ENCODE measurements at places on chromosomes 6 and 20.

DNA sequence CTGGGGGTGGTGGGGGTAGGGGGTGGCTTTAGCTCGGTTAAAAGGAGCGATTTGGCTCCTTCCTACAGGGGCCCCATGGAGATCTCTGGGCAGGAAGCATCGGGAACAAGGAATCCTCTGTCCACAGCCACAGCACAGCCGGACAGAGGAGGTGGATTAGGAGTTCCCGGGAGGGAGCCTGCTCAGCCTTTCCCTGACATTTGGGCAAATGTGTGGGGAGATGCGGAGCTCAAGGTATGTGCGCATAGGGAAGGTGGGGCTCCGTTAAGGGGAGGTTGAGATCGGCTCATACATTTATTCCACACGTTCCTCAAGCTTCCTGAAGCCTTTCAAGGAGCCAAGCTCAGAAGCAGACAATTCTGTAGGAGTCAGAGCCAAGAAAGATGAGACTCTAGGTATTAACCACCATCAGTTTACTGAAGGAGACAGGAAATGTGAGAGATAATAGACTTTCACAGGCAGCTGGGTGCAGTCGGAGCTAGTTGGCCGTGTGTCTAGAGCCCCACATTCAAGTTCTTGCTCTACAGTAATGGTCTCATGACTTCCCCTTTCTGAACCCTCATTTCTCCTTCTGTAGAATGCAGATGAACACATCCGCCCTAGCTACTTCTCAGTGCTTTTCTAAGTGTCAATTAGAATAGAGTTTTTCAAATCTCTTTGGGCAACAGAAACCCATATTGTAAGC, 40.8 kb upstream of the EPB41L1 start:
- no peak for DNase-seq

DNA sequence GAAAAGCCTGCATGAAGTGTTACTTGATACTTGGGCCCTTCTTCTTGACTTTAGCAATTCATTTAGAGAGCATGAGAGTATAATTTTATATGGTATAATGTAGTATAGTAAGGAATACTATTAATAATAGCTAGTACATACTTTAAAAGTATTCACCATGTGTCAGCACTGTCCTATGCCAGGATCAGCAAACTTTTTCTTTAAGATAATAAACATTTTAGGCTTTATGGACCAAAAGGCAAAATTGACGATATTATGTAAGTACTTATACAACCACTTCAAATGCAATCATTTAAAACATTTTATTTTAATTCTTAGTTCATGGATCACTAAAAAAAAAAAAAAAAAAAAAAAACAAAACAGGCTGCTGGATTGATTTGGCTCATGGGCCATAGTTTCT, 163.9 kb downstream of the IBTK start:
- no peak for DNase-seq

- peak; percentile 12 for DNase-seq
Measured at GRCh38 chr6:139597771-139598755, 223.6 kb upstream of the CITED2 start.

DNA sequence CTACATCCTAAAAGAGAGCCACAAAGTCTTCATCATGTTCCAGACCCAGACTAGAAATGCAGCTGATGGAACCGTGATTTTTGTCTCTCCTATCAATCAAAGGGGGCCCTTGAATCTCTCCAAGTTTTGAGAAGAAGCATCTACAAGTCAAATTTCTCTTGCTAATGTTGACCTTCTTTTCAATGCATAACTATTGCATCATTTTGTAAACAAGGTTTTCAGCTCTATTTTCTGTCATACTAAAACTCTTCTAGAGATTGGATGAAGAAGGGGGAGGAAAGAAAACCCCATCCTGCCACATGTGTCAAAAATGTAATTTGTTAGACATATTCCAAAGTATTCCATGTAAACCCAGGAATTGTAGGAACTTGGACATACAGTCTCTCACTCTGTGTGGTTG, 169.2 kb downstream of the LMBRD1 start:
- no peak for DNase-seq

- no peak for DNase-seq
Measured at GRCh38 chr6:112938650-112939049, 591.5 kb downstream of the RFPL4B start.

- no peak for DNase-seq
Measured at GRCh38 chr20:12947691-12948090, 61.1 kb upstream of the SPTLC3 start.

DNA sequence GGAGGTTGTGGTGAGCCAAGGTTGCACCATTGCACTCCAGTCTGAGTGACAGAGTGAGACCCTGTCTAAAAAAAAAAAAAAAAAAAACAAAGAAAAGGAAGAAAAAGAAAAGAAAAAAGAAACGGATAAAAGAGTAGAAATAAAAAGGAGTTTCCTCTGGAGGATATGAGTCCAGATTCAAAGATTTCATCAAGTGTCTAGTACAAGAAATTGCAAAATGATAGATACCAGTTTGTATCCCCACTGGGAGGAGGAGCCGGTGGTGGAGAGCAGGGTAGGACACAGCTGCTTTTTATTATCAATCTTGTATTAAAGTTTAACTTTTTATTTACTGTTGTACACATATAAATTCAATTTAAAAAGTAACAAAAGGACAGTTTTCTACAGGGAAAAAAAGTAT, 113.9 kb downstream of the BMP7 start:
- DNase-seq: no peak

DNA sequence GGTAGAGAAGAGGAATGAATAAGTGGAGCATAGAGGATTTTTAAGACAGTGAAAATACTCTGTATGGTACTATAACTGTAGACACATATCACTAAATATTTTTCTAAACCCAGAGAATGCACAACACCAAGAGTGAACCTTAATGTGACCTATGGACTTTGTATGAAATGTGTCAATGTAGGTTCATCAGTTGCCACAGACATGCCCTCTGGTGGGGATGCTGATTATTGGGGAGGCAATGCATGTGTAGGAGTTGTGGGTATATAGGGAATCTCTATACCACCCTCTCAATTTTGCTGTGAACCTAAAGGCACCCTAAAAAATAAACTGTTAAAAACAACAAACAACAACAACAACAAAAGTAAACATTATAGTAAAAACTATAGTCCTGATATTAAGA, 293.7 kb downstream of the RNF144B start:
- DNase-seq: no peak

DNA sequence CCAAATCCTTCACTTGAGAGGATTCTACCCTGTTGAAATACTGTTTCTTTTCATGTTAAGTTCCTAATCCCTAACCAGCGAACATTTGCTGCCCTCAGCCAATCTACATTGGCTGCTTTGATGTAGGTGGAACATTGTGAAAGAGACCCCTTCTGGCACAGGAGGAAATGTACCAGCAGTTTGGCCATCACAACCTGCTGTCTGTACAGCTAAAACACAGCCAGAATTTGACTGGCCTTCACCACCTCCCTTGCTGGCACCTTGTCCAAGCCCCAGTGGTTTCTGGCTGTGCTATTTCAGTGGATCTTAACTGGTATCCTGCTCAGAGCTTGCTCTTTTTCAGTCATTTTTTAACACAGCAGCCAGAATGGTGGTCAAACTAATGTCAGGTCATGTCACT, 202.1 kb upstream of the EPHA7 start:
- no peak for DNase-seq

DNA sequence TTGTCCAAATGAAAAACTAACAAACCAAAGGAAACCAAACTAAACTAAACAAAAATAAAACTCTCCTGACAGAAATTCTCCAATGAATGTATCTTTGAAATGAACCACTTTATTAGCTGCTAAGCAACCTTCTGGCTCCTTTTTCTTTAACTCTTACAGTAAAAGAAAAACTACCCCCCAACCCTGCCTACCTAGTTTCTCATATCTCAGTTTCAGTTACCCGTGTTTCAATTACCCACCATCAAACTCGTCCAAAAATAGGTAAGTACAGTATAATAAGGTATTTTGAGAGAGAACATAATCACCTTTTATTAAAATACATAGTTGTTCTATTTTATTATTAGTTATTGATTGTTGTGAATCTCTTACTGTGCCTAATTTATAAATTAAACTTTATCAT, 177.4 kb upstream of the THEMIS start:
- DNase-seq: no peak

DNA sequence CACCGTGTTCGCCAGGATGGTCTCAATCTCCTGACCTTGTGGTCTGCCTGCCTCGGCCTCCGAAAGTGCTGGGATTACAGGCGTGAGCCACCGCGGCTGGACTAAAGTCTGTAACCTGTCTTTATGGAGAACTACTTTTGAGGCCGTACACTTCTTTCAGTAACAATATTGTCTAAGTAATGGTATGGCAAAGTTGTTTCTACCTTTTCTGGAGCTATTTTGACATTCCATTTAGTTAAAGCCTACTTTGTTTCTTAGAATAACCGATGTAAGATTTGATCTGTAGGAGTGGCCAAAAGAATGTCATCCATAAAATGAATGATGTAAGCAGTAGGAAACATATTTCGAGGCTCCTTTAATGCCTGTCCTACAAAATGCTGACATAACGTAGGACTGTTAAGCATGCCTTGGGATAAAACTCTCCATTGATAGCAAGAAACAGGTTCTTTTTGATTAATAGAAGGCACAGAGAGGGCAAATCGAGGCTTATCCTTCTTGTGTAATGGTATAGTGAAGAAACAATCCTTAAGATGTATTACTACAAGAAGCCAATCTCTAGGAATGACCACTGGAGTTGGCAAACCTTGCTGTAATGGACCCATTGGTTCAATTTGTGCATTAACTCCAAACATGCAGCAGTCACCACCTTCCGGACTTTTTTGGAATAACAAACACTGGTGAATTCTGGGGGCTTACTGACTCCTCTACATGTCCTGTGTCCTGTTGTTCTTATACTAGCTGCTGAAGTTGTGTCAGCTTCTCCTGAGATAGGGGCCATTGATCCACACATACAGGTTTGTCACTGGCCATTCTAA, 35.9 kb downstream of the HLA-DRA start:
- DNase-seq: no peak

GRCh38 chr6:161079566-161080262, 88.1 kb downstream of the MAP3K4 start:
- no peak for DNase-seq

- DNase-seq: no peak
Measured at GRCh38 chr6:149855741-149856140, 8.4 kb downstream of the LRP11 start.

DNA sequence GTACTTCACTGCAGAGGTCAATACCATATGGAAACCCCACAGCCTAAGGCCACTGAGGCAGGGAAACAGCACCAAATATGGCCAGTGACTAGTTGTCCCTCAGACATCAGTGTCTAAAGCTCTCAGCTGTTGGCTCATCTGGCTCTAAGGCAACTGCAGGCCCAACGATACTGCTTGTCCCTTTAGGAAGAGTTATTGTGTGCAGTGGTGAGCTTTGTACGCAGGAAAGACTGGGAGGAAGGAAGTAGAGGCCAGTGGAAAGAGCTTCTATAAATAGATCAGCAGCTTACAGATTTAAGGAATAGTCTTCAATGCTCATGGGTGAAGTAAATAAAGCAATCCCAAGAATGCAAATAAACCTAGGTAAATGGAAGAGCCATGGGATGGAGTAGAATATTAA, 29.3 kb downstream of the DNAAF9 start:
- DNase-seq: no peak

GRCh38 chr20:9723501-9724202, 115.2 kb downstream of the PAK5 start:
- DNase-seq: no peak

DNA sequence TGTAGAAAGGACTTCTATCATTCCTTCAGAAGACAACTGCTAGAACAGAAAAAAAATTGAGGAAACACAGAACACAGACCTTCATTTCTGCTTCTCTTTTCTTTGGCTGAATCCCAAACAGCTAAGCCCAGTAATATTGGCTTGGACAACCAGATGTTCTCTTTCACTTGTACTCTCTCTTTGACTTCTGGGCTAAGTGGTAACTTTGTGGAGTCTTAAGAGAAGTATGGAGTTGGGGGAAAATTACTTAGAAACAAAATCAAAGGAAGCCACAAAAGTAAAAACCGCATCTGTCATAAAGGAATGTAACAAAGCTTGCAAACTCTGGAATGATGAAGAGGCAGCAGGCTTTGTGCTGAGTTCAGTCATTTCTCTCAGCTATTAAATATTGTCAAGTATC, 587.5 kb downstream of the CBLN4 start:
- DNase-seq: no peak

DNA sequence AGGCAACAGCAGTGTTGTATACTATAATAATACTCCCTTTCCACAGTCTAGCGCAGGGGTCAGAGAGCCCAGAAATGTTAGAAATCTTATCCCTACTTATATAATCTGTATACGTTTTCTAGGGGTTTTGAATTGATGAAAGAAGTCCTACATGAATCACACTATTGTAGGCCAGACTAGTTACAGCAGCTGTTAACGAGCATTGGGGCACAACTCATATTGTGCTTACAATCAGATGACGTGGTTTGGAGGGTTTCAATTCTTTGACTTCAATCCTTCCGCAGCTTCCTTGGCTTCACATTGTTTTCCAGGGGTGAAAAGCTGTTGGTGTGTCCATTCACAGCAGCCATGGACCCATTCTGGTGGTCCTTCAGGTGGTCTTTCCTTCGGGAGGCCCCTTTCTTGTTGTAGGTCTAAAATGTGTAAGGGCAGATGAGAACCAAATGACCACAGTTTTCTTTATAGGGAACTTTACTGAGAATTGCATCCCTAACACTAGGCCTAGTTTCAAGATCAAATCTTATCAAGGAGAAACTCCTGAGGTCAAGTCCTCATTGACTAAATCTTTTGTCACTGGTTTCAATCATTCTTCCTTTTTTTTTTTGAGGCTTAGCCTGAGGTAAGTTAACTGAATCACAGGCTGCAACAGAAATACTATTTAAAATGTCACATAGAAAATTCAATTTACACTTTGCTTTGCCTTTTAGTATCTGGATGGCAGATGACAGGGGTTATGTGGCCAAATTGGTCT, 79.7 kb downstream of the ELOVL5 start:
- no peak for DNase-seq

GRCh38 chr20:6705926-6706548, 61.4 kb upstream of the BMP2 start:
- no peak for DNase-seq

- DNase-seq: no peak
Measured at GRCh38 chr6:39200498-39201020, 28.7 kb downstream of the KCNK5 start.

DNA sequence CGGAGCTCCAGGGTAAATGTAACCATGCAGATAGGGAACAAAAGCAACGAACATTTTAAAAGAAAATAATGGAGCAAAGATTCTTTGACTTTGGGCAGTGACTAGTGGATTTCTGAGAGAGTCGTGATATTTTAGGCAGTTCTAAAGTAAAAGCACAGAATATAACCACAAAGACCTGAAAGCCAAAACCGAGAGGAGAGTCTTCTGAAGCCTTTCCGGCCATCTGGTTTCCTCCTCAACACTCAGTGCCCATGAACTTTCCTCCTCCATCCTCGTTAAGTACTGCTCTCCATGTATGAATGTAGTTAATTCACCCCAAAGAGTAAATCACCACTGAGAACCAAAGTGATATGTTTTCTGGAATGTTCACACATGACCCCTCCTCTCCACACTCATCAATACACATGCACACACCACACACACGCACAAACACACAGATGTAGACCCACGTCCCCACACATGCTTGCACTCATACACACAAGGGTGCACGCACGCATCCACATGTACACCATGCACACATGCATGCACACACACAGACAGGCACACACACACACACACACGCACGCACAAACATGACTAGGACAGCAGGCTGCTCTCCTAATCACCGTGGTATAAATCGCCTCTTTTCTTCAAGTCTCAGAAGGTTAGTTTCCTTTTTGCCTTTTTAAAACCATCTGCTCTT, 109.5 kb downstream of the MYLK4 start:
- DNase-seq: no peak
